Activated T-helper 9 cell treated with anti-CD3 and anti-CD28 coated beads, Interleukin-2, amount 50 U/mL, for 16 hours (primary cell): ENCODE measurements at places on chromosomes 6 and 20.

DNA sequence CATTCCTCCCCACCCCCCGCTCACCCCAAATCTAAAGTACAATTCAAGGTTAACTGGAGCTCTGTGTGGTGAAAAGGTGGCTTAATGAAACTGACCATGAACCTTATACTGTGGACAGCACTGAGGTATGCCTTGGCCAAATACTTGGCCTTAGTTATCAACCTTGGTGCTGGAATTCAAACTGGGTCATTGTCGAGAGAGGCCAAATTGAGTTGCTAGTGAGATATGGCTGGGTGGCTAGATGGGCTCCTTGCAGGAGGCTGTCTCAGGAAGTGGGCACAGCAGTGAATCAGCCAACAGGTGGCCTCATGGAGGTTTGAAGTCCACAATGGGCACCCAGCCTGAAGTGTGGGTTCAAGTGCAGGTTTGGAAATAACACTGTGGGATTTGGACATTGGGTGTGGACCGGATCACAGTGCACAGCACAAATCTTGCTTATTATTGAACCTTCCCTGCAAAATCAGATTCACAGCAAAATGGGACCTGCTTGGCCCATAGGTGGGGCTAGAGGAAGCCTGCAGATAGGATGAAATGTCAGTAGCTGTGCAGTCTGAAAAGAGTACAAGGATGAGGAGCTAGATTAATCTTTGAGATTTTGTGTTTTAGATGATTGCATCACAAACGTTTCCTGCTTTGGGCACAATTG, 5.6 kb upstream of the BTBD3 start:
- DNase-seq: no peak

- peak; percentile 34 for DNase-seq
These were observed 597 bp downstream of the ADA start for GRCh38 chr20:44650771-44651433.

GRCh38 chr20:17555106-17555505, 14.8 kb upstream of the DSTN start:
- DNase-seq: no peak

DNA sequence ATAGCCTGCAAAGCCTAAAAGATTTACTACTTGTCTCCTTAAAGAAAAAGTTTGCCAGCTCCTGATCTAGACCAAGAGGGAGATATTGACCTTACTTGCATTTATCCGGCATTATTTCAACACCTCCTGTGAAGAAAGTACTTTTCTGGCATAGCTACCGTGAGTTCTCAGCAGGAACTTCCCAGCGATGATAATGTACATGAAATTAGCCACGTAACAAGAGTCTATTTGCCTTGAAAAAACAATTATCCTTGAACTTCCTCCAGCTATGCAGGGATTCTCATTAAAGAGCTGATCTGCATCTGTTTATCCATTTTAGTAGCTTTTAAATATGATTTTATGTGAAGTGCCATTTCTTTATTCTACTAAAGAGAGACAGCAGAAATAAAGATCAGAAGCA, 41.7 kb downstream of the ALDH5A1 start:
- DNase-seq: no peak

DNA sequence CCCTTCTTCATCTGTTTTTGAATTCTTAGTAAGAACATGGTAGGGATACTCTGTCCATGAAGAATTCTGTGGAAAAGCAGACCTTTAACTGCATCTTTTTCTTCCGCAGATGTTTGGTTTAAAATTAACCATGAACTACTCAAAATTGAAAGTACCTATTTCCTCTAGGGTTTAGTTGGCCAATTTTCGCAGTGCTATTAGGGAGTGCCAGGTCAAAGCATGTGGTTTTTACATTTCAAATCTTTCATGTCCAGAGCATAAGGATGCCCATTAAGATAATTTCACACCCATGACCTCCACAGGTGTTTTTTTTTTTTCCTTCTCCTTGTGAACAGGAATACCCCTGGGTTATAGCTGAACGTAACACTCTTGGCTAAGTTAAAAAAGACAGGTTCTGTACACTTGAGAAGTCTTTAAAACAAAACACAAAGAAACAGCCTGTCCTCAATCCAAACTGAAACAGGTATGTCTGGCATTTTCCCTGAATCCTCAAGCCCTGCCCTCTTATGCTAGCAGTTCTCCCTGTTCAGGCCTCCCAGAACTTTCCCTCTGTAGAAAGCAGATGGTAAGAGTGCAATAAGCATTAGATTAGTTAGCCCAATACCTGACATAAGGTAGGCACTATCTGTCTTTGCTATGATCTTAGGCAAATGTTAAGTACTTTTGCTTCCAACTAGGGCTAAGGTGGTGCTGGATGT, 67.1 kb downstream of the ELOVL5 start:
- DNase-seq: no peak

DNA sequence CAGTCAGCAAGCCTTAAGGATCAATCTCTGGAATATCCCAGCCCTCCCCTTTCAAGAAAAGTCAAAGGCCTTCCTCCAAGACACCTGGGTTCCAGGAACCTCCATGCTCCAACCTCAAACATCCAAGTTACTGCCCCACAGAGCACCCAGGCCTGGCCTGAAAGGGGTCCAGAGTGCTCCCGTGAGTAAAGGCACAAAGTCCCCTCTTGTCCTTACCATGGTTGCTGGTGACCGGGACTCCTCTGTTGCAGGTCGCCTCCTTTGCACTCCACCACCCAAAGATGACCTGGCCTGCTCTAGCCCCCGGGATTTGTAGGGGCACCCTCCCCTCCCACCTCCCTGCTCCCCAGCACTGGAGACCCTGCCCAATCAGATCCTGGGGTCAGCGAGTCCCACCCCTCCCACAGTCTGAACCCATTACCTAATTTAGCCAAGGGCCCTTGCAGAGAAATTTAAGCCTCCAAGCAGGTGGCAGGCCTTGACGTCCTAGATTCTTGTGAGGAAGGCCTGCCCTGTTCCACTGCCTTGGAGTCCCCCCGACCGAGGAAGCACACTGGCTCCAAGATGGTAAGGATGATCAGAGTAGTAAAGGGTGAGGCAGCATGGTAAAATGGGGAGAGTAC, at the start of gene TNNC2:
Gene TNNC2, minus strand, starts transcription at position 283 of the 623 bp plus-strand sequence. Its CDS starts 64 bp downstream, at position 219.
- DNase-seq: no peak

DNA sequence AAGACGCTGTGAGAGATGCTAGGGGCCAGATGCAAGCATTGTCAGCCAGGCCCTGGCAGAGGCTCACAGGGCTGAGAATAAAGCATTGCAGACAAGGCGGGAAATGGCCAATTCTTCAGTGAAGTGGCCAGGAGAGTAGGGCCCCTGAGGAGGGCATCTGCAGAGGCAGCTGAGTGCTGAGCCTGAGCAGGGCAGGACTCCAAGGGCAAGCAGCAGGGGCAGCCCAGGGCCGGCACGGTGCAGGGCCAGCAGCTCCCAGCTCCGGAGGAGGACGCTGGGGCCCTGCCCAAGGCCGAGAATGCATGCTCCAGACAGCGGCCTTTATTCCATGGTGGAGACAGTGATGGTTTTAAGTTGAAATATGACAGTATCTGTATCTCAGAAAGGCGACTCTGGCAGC, 305.5 kb downstream of the FOXC1 start:
- no peak for DNase-seq

DNA sequence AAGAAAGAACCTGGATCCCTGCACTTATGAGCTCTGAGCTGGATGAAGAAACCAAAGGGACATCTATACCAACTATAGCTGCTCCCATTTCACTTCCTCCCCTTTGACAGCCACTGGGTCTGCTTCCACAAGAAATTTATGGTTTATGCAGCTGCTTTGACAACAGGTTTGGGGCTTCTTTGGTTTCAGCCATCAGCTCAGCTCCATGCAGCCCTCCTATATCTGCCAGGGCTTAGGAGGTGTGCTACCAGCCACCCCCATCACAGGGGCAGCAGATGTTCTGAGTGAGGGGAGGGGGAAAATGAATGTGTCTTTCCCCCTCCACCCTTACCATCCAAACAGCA, 29.2 kb upstream of the PKHD1 start:
- no peak for DNase-seq

DNA sequence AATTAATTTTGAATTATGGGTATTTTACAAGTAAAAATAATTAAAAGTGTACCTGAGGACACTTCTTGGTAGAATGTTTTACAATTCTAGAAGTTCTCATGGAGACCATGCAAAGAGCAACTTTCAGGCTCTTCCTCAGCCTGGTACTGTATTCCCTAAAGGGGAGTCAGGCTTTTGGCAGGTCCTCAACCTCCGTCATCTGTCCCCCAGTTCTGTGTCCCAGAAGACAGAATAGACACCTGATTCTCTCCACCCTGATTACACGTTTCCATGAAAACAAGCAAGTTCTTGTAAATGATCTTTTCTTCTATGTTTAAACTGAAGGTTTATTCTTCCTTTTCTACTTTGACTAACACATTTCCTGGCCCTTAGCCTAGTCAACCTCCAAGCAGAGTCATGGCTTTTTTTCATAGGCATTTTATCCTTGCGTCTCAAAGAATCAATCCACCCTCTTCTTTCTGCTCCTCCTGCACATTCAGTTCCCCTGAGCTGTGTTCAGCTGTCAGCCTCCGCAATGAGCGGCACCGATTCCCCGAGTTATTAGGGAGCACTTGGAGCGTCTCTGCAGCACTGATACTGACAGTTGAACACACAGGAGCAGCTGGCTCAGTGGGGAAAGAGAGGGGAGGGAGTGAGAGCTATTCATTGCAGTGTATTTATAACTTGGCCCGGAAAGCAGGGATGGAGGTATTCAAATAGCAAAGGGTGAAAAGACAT, 1082.4 kb upstream of the MAP3K7 start:
- no peak for DNase-seq

GRCh38 chr20:12053353-12053752, 135.7 kb downstream of the BTBD3 start:
- DNase-seq: no peak

DNA sequence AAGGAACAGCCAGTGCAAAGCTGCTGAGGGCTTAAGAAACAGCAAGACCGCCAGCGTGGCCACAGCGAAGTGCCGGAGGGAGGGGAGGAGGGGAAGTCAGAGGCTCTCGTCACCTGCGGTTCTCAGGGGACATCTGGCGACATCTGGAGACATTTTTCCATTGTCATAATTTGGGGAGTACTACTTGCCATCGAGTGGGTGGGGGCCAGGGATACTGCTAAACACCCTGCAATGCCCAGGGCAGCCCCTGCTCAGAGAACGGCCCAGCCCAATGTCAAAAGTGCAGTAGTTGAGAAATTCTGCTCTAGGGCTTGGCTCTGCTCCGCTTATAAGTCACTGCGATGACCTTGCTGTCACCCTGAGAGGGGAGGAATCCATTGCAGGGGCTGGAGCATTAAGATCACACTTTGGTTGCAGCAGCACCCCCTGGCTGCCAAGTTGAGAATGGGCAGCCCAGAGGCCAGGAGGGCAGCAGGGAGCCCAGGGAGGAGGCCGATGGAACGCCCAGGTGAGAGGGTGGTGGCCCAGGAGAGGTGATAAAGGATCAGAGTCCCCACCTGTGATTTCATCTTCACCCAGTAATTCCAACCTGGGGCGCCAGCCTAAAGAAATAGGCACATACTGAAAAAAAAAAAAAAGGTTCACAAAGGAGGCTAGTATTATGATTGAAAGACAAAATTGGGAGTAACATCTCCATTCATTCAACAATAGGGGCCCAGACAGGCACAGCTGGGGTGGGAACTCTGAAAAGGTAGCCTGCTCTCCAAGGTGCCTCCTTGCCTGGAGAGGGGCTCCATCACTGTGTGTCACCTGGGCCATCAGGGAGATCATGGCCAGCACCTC, 218.2 kb downstream of the BMP7 start:
- no peak for DNase-seq

DNA sequence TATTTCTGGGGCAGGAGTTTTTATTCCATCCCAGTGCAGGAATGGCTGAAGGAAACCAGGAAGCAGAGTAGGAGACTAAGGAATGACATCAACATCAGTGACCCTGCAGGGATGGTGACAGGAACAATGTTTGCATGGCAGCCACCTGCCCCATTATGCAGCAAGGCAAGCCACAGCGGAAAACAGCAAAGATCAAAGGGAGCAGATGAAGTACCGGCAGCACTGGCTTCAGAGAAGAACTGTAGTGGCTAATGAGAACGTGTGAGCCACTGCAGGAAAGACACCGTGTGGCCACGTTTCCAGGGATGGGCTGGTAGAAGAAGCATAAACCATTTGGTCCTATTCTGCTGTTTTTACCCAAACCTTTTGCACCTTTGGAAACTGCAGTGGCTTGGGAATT, 52.9 kb upstream of the TAB2 start:
- DNase-seq: no peak

DNA sequence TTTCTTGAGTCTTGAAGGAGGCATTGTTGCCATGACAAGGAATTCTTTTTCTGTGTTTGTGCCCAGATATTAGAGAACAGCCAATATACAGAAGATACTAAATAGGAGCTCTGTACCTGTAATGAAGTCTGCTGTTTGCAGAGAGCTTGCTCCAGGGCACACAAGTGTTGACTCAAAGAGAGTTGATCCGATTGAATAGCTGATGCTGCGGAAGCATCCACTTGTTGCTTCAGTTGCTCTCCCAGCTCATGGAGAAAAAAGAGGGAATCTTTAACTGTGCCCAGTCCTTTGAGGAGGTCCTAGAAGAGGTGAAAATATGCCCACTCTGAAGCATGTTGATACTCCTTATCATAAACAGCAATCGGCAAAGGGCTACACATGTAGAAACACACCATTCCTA, 411.4 kb downstream of the ESR1 start:
- no peak for DNase-seq

DNA sequence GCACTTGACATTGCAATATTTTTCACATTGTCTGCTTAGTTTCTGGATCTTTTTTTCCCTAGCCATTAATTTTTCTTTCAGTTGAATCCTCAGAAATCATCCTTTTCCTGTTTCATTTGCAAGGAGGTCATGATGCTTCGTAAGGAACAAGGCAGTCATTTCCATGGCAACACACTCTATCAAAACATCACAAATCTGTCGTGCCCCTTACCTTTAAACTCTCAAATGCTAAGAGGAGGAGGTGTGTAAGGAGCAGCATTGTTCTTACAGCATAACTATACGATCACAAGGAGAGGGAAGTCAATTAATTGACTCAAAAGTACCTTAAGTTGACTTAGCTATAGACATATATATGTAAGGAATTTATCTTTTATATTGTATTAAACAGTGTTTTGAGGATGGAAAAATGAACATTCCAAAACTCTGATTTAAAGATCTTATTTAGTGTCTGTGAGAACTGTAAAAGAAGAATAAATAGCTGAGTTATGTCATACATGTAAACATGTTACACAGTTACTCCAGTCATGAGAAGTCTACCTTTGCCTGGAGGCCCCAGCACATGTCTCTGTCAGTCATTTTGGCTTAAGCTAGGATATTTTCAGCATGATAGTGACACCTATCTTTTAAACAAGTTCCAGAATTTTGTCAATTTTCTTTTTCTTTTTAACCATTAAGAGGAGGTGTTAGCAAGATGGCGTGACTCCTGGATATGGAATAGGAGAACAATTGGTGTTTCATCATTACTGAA, 41.6 kb downstream of the CDKAL1 start:
- DNase-seq: no peak

DNA sequence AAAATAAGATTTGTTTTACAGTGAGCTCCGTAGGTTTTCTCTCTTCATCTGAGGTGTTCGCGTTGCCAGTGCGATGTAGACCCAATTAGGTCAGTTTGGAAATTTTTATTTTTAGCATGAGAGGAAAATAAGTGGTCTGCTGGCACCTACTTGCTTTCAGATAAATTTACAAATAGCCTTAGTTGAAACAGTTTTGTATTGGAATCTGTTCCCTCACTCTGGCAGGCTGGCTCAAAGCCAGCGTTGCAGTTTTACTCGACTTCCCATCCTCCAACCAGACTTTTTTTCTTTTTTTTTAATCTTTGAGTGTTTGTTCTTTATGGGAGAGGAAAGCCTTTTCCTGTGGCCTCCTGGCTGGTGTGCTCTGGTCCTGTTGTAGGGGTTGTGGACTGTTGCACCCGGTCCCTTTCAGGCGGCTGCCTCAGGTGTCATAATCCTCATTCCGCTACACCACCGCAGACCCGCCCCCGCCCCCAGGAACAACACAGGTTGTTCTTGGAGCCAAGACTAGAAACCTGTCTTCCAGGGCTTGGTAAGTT, 46.7 kb downstream of the TIAM2 start:
- no peak for DNase-seq
